ENCODE measurements at places on chromosomes 12 and 14.

DNA sequence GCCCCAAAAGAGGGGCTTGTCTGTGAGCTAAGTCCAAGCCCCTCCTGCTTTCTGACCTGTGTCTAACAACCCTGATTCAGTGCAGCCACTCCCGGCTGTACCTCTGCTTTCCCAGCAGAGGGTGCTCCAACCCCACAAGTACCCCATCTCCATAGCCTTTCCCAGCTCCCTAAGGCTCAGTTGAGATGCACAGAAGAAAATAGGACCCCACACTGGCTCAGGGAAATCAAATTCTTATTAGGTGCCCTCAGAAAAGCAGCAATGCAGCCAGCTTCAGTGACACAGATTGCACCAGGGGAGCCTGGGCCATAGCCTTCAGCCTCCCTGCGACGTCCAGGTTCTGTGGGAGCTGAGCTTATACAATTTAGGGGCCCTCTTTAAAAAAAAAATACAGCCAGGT is 49.9 kb downstream of the LRRC74A start:
- peak; percentile 73 for DNase-seq

DNA sequence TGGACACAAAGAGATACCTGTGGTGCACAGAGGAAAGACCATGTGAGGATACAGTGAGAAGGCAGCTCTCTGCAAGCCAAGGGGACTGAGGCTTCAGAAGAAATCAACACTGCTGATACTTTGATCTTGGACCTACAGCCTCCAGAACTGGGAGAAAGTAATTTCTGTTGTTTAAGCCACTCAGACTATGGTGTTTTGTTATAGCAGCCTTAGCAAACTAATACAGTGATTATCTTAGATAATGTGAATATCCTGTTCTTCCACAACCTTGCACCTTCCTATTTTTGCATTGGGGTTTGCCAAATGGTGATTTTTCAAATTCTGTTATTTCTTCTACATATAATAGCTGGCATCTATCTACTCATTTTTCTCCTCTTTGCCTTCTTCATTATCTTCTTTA is 8.2 kb upstream of the C14orf93 start:
- no peak for DNase-seq

GRCh38 chr12:46207644-46208043 is 61.2 kb downstream of the SLC38A1 start:
- no peak for DNase-seq

DNA sequence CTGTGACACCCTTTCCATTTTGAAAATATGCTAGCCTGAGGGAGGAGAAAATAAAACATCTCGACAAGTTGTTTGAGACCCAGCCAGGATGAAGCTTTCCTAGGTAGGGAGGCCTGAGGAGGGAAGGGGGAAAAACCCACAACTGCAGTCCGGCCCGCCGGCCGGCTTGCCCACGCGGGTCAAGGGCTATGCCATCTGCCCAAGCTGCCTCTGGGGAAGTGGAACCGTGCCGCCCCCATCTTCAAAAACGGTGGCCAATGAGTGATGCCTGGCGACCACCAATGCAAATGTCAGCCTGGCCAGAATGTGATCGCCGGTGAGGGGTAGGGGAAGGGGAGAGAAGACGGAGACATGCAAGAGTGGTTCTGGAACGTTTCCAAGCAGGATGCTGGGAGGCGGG is 263.5 kb upstream of the ALG10B start:
- DNase-seq = no peak

GRCh38 chr14:47585447-47585846 is 90.0 kb downstream of the MDGA2 start:
- DNase-seq = no peak
